ENCODE measurements at places on chromosomes 6 and 20.

GRCh38 chr6:137944793-137945498 lies 77.9 kb downstream of the TNFAIP3 start:
- no peak for DNase-seq

- DNase-seq, result no peak
Observed at GRCh38 chr20:32204205-32205109, 3.1 kb downstream of the PLAGL2 start.

GRCh38 chr6:16244446-16244845 lies 6.1 kb downstream of the GMPR start:
- DNase-seq, result no peak

- no peak for DNase-seq
Observed at GRCh38 chr6:5814116-5814515, 192.6 kb downstream of the NRN1 start.

DNA sequence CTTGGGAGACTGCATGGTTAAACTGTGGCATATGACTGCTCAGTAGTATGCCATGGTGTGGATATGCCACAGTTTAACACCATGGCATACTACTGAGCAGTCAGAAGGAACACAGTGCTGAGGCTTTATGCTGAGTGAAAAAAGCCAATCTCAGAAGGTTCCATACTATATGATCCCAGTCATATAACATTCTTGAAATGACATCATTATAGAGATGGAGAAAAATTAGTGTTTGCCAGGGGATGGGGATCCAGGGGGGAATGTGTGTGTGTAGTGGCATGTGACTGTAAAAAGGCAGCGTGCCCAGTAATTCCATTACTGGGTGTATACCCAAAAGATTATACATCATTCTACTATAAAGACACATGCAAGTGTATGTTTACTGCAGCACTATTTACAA lies 85.8 kb downstream of the FOXF2 start:
- no peak for DNase-seq

- no peak for DNase-seq
Observed at GRCh38 chr6:11699576-11699975, 79.0 kb downstream of the ADTRP start.

GRCh38 chr6:12392490-12392889 lies 102.3 kb downstream of the EDN1 start:
- DNase-seq, result no peak

DNA sequence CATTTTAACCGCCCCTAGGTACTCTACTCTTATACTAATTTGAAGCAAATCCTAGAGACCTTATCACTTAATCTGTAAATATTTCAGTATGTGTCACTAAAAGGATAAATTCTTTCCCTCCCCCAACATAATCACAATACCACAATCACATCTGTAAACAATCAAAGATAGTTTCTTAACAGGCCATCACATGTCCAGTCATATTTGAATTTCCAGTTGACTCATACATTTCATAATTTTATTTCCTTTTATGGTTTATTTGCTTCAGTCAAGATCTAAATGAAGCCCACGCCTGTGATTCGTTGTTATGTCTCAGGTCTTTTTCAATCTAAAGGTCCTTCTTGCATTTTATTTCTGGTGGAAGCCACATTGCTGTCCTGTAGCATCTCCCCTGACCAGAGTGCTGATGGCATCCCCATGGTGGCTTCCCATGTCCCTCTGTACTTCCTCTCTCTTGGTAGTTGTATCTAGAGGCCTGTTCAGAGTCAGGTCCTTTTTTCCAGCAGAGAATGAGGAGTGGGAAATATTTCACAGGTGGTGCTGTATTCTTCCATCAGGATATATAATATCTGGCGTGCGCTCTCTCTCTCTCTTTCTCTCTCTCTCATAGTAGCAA lies 128.6 kb upstream of the SLC22A23 start:
- DNase-seq, result no peak

- DNase-seq, result no peak
Observed at GRCh38 chr6:89858041-89858440, 28.4 kb downstream of the CASP8AP2 start.

DNA sequence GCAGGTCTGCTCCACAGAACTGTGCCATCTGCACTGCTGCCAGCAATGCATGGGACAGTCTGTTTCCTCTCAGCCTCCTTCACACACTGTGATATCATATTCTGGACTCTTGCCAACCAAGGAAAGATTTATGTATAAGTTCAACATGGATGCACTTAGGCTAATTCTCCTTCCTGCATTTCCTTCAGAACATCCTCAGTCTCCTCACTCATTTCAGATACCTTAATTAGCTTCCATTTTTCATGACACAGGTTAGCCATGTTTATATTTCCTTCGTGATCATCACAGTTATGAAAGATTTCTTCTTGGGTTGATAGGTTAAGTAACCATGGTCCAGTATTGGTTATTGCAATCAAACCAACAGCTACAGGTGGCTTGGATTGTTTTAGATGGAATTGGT lies 46.4 kb upstream of the DDR1 start:
- DNase-seq, result no peak

- no peak for DNase-seq
Observed at GRCh38 chr6:43570876-43571441, 4.9 kb downstream of the XPO5 start.

GRCh38 chr6:16216501-16217155 lies 21.8 kb upstream of the GMPR start:
- DNase-seq, result no peak

DNA sequence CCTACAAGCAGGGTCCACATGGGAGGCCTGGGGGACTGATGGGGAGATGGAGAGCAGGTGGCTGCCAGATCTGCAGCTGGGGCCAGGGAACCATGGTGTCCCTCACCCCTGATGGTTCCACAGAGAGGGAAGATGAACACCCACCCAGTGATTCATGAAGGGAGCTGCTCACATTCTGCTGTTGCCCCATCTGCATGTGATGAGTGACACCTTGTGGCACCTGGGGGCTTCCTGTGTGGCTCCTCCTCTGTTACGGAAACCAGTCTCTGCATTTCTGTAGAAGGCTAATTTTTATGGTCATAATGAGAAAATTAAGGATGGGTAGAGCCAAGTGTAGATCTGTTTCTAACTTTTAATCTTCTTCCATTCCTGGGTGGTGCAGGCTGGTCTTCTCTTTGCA lies 217.1 kb downstream of the SMOC2 start:
- DNase-seq, result no peak

DNA sequence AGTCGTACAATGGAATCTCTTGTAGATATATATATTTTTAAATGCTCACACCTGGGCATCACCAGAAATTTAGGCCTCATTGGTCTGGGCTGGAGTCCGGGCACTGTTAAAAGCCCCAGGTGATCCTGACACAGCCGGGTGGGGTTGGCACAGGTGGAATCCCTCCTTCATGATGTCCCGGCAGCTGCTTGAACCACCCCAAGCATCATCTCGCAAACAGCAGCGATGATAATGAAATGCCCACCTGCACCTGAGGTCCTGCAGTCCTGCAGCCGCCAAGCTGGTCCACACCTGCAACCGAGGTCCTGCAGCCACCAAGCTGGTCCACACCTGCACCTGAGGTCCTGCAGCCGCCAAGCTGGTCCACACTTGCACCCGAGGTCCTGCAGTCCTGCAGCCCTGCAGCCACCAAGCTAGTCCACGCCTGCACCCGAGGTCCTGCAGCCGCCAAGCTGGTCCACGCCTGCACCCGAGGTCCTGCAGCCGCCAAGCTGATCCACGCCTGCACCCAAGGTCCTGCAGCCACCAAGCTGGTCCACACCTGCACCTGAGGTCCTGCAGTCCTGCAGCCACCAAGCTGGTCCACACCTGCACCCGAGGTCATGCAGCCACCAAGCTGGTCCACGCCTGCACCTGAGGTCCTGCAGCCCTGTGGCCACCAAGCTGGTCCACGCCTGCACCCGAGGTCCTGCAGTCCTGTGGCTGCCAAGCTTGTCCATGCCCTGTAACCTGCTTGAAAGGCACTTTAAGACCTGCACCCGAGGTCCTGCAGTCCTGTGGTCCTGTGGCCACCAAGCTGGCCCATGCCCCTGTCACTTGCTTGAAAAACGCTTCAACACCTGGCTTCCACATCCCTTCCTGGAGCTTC lies 261.2 kb downstream of the DLL1 start:
- no peak for DNase-seq

DNA sequence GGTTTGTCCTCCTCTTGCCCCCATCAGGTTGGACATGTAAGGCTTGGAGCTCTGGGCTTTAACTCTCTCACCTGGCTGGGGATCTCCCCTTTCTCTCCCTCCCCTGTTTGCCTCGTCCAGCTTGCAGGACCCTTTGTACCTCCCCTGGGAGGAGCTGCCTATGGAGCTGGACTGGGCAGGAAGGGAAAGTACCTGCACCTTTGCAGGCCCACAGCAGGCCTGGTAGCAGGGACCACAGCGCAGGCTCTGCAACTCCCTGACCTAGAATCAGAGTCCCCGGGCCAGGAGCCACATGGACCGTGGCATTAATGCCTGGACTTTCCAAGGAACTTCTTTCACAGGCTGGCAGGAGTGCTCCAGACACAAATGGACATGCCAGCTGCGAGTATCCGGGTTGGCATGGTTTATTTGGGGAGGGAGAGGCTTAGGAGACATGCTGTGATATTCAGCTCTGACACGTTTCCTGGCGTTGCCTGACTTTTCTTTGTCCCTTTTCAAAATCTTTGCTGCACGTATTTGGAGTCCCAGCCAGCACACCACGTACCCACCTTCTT lies 268.5 kb upstream of the EXOC2 start:
- no peak for DNase-seq

All from activated gamma-delta T cell (primary cell).